ENCODE measurements at places on chromosomes 6 and 20. TPM values are rescaled to one million over a fixed set of nuclear protein-coding genes. Genes with fewer than 3 reads are reported as not detected.

Gene AIF1
- total RNA-seq = not detected

Gene NTSR1
- 3.1 TPM for total RNA-seq

Gene SLC17A1
- total RNA-seq = not detected

Gene PRL
- total RNA-seq = not detected

Gene DEFB124
- total RNA-seq = not detected

Gene PXDC1
- total RNA-seq = 66.2 TPM

Gene RPS10
- total RNA-seq = 2,663 TPM

Gene ZNF831
- not detected for total RNA-seq

Gene BLOC1S5
- total RNA-seq = 18.9 TPM

Gene CFB
- total RNA-seq = 5.6 TPM

Gene ELOVL2
- total RNA-seq = not detected

Gene GLP1R
- not detected for total RNA-seq

Gene ALDH8A1
- total RNA-seq = not detected

Gene PBOV1
- not detected for total RNA-seq

Gene WFDC12
- not detected for total RNA-seq

Gene TFAP2A
- not detected for total RNA-seq

Gene MRPL18
- 62.9 TPM for total RNA-seq

Gene BPIFB1
- not detected for total RNA-seq

Gene LST1
- total RNA-seq = not detected

Gene HLA-DOB
- 0.12 TPM for total RNA-seq

Gene HLA-DMB
- not detected for total RNA-seq

Gene LY86
- not detected for total RNA-seq

Gene ETV7
- 0.22 TPM for total RNA-seq

Gene MEP1A
- total RNA-seq = not detected

Gene RNF8
- total RNA-seq = 28.2 TPM

Gene TCF19
- total RNA-seq = 43.2 TPM

Gene WFDC10B
- not detected for total RNA-seq

Gene KHDC1L
- not detected for total RNA-seq

Gene GUCA1A
- total RNA-seq = not detected

Gene FAM184A
- 1.1 TPM for total RNA-seq

Gene MAP3K5
- 24.2 TPM for total RNA-seq

Gene KCNG1
- total RNA-seq = 103 TPM

Gene LGSN
- total RNA-seq = not detected

Gene KLC4
- 19.5 TPM for total RNA-seq

Gene POM121L2
- total RNA-seq = not detected

Gene OGFR
- 51.5 TPM for total RNA-seq

Gene IL22RA2
- not detected for total RNA-seq

Gene IL17F
- not detected for total RNA-seq
